ENCODE measurements at places on chromosomes 5 and 9.
A peak's percentile ranks its signal among the peaks of the same experiment; 100 is the strongest.

DNA sequence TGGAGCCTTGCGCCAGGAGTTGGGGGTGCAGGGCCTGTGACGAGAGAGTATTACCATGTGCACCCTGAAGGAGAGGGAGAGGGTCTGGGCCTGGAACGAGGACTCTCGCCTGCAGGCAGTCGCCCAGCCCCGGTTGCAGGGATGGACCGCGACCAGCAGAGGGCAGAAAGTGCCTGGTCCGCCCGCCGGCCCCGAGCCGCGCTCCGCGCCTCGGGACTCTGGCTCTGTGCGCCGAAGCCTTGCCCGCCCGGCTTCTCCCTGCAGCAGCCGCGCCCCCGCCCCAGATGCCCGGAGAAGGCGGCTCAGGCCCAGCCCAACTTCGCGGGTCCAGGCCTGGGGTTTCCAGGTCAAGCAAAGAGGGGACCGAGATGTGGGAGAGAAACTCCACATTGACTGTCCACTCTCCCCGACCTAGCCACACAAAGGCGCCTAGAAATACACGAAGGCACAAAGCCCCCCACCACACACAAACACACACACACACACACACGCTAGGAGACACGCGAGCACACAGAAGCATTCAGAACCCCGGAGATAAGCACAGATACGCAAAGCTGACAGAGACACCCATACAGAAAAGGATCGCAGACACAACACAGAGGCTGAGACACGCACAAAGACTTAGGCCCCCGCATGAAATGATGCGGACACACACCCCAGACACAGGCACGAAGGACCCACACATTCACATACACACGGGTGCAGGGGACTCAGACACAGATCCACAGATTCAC lies 2.0 kb upstream of the LMX1B start:
- peak; percentile 70 for DNase-seq

DNA sequence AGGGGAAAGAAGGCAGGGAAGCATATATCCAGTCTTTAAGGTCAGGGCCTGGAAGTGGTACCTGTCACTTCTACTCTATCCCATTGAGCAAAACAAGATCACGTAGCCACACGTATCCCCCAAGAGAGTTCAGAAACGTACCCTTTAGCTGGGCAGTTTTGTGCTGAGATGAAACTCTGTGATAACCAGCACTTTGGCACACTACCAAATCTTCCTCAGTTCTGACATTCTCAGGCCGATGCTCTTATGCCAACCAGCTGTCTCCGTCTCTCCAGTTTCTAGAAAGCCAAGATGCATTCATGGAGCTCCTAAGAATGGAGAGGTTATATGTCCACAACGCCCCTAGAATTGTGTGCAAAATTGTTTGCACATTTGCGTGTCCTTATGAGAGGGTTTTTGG lies 176.6 kb upstream of the MSX2 start:
- DNase-seq: no peak

DNA sequence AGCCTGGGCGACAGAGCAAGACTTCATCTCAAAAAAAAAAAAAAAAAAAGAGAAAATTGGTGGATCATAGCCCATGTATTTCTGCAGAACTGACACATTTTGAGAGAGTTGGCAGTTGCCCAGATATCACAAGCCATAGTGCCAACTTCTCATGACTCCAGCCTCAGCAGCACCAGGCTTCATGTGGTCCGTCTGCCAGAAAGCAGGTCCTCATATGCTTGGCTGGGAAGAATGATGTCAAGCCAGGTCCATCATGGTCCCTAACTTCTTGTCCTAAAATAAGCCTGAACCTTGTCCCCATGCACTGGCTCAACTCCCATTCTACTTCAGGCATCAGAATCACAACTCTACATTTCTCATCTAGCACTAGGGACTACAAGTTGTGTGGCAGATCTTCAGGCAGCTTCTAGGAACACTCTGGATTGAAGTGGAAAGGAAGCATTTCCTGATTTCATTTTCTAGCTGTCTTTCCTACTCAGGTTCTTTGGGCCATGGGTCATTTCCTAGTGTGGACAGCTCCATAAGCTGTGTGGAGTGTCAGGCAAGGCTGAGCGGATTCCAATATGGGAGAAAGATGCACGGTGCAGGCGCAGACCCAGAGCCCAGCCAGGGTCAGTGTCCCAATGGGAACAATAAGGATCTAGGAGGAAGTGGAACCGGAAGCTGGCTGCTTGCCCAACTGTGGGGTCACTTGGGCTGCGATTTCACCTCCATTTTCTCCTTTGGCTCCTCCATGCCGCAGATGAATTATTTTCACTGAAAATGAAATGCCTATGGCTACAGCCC lies 90.1 kb downstream of the LMNB1 start:
- no peak for DNase-seq

- no peak for DNase-seq
These were observed 173.4 kb upstream of the CDH12 start for GRCh38 chr5:23026252-23027170.

- DNase-seq: no peak
These were observed 74.5 kb upstream of the PANK3 start for GRCh38 chr5:168653626-168654025.

All from NCI-H345 (cell line).